ENCODE measurements at places on chromosomes 3 and 15.

DNA sequence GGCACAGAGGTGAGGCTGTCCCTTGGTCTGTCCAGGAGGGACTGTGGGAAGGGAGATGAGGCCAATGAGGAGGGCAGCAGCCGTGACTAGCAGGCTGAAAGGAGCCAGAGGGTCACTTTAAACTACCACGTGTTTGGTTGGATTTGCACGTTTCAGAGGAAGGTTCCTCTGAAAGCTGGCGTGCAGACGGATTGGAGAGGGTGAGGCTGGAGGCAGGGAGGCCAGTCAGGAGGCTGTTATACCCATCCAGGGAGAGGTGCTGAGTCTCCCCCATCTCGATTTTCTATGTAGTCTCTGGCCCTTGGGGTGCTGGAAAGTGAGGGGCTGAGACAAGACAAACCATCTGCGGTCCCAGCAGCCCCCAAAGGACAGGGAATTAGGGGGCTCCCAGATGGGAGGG lies 60.0 kb upstream of the SLC6A1 start:
- DNase-seq, result no peak

DNA sequence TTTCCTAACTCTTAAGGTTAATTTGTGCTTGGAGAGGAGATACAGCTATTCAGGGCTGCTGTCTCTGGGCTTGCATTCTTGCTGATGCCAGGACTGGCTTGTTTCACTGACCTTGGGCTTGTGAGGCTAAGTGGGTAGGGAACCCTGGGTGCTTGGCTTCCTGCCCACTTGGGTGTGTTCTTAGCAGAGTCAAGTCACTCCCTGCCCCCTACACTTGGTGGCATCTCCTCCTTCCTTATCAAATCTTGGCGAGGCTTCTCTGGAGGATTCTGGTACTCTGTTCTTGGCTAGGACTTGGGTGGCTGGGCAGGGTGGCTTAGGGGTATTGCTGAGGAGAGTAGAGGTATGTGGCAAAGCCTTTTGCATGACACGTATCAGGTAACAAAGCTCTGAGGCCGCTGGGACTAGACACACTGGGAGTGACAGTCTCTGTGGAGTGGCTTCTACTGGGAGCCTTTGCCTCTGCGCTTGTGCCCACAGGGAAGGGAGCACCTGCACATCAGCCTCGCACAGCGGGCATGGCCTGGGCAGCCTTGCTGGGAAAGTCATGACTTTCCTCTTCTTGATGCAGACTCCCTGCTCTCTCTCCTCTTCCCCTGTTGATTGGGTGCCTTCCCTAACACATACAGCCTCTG lies 41.8 kb downstream of the CHCHD6 start:
- no peak for DNase-seq

GRCh38 chr3:192215-192929 lies 4.2 kb upstream of the CHL1 start:
- DNase-seq, result no peak

DNA sequence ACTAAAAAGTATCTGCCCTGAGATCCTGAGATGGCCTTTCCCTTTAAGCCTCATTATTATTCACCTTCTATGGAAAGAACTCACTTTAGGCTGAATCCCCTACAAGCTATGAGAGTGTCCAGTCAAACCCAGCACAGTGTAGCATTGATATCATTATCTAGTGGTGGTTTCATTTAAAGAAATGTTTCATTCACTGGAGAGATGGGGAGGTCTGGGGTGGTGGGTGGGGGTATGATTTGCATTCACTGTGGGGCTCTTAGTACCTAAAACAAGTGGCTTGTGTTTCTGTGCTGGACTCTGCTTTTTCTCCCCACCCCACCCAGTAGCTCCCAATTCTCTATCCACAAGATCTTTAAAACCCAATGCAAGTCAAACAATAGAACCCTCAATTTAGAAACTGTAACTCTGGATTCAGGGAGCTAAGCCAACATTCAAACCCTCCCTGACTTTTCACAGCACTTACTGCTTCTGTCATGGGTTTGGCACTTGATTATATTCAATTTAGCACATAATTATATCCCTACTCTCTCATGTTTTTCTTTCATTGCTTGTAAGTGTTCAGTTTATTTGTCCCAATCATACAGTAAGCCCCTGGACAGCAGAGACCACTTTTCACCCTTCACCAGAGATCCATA lies 310.5 kb upstream of the THBS1 start:
- no peak for DNase-seq

- no peak for DNase-seq
Observed at GRCh38 chr15:31517711-31518110, 191.1 kb downstream of the KLF13 start.

GRCh38 chr3:138724443-138724842 lies 110.3 kb downstream of the PIK3CB start:
- DNase-seq, result no peak

GRCh38 chr3:126607214-126607908 lies 47.6 kb downstream of the TXNRD3 start:
- no peak for DNase-seq

- no peak for DNase-seq
Observed at GRCh38 chr3:163773136-163773535, 1305.2 kb downstream of the SI start.

- DNase-seq, result no peak
Observed at GRCh38 chr3:101898752-101899169, 49.4 kb downstream of the NFKBIZ start.

DNA sequence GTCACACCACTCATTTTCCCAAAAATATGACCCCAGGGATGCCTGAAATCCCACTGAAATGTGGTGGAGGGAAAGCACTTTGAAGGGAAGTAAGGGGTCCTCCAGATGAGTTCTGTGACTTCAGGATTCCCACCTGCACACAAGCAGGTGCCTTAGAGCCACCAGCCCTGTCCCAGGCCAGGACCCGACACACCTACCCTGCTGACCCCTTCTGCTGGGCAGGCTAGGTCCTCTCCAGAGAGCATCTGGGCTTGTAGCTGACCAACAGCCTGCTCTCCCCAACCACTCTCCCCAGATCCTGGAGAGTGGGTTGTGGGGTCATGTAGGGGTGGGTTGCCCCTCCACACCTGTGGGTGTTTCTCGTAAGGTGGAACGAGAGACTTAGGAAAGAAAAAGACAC lies 14.9 kb upstream of the CILP start:
- DNase-seq, result no peak

GRCh38 chr15:73927476-73928240 lies 1.4 kb downstream of the LOXL1 start:
- peak; percentile 50 for DNase-seq

DNA sequence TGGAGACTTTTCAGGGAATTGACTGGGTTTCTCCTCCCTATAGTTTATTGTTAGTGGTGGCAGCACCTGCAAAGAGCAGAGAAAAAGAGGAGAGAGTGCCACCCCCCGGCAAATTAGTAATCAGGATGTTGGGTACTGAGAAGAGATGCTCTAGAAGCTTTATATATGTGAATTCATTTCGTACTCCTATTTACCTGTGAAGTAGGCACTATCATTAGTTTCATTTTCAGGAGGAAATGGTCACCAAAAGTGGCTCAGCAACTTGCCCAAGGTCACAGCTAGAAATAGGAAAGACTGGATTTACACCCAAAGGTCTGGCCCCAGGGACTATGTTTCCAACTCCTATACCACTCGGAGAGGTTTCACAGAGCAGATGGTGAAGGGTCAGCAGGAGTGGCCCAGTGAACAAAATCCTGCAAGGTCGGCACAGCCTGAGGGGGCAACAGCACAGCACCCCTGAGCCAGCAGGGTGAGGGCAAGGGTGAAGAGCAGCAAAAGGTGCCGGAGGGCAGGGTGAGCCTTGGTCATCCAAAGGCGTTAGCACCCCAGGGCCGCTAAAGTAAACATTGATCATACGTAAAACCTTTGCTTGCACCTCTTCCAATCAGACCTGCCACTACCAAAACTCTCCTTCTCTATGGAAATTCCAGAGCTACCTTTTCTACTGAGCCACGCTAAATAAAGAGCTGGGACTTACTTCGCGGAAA lies 23.6 kb downstream of the VGLL4 start:
- DNase-seq, result no peak

Data from stimulated activated CD8-positive, alpha-beta memory T cell treated with anti-CD3 and anti-CD28 coated beads, Interleukin-15, amount 100 ng/mL, for 24 hours (primary cell).